ENCODE measurements at places on chromosomes 1 and 21.

GRCh38 chr1:167792188-167792565 is 70.4 kb downstream of the MPZL1 start:
- no peak for DNase-seq

DNA sequence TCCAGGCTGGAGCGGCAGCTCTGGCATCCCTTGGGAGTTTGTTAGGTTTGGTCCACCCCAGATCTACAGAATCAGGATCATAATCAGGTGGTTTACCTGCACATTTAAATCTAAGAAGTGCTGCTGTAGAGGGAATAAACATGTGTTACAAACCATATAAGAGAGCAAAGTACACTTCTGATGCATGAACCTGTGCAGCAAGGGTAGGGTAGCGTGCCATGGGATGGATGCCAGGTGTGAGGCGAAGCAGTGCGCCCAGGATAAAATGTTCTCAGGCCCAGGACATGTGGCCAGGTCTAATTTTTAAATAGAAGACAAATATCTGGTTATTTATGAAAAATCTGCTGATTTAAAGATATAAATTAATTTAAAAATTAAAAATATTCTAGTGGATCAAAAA is 308.8 kb upstream of the USP24 start:
- no peak for DNase-seq

- DNase-seq = no peak
These were observed 31.3 kb downstream of the NEK7 start for GRCh38 chr1:198187973-198188588.

- no peak for DNase-seq
These were observed 12.5 kb upstream of the KPRP start for GRCh38 chr1:152745289-152745704.
